ENCODE measurements at places on chromosomes 7 and 10.

- no peak for DNase-seq
Measured at GRCh38 chr10:8595140-8595539, 540.7 kb downstream of the GATA3 start.

- DNase-seq: no peak
Measured at GRCh38 chr10:132519382-132520176, 18.0 kb upstream of the INPP5A start.

- DNase-seq: no peak
Measured at GRCh38 chr7:30163231-30163894, 28.6 kb downstream of the MTURN start.

DNA sequence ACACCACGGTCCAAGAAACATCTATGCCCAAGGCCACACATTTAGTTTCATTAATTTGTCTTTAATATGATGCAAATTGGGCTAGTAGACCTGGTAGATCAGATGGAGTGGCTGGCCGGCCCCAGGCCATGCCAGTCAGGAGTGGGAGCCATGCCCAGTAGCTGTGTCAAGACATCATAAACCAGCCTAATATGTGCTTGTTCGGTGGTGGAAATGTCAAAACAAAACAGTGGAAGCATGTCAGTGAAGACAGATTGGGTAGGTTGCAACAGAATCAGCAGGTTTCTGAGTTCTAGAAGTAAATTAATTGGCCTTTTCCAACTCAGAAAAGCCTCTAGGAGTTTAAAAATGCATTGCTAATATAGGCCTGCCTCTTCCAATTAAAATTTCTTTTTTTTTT lies 124.7 kb downstream of the NRP1 start:
- DNase-seq: no peak

DNA sequence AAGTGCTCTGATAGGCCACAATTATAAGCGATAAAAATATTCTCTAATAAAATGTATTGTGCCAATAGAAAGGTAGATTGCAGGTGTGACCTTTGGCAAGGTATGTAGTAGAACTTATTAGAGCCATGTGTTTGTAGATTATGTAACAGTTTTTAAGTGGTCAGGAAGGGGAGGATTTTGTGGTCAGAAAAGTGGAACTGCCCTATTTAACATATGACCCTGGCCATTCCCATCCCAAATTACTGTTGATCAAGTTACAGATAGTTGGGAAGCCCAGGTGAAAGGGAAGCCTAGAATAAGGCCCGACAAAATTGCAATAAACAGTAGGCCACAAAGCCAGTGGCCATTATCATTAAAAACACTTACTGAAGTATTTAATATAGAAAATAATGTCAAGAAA lies 89.2 kb downstream of the SPAG6 start:
- DNase-seq: no peak

- DNase-seq: no peak
Measured at GRCh38 chr10:9091530-9092093, 1037.1 kb downstream of the GATA3 start.

GRCh38 chr10:36675458-36675880 lies 449.9 kb upstream of the ANKRD30A start:
- peak; percentile 61 for DNase-seq

GRCh38 chr7:70598976-70599375 lies 533.0 kb upstream of the GALNT17 start:
- peak; percentile 24 for DNase-seq

DNA sequence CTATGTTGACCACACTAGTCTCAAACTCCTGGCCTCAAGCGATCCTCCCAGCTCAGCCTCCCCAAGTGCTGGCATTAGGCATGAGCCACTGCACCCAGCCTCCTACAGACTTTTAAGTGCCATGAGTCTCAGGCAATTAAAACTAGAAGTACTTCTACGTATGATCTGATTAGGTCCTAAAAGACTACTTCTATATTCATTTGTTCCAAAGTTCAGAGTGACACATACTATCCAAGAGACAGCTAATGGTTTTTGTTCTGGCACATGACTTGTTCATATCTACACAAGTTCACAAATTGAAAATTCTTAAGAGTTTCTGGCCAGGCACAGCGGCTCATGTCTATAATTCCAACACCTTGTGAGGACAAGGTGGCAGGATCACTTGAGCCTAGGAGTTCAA lies 11.7 kb downstream of the ARHGAP19 start:
- no peak for DNase-seq

- DNase-seq: peak; percentile 32
Measured at GRCh38 chr7:126574276-126575250, 678.2 kb downstream of the GRM8 start.

DNA sequence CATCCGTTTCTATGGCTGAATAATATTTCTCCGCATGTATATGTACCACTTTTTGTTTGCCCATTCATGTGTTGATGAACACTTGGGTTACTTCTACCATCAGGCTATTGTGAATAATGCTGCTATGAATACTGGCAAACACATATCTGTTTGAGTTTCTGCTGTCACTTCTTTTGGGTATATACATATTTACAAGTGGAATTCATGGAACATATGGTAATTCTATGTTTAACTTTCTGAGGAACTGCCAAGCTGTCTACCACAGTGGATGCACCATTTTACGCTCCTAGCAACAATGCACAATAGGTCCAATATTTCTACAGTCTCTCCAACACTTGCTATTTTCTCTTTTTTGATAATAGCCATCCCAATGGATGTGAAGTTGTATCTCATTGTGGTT lies 5.5 kb upstream of the ZNF488 start:
- no peak for DNase-seq

- DNase-seq: no peak
Measured at GRCh38 chr7:72223351-72223750, 188.8 kb downstream of the CALN1 start.

DNA sequence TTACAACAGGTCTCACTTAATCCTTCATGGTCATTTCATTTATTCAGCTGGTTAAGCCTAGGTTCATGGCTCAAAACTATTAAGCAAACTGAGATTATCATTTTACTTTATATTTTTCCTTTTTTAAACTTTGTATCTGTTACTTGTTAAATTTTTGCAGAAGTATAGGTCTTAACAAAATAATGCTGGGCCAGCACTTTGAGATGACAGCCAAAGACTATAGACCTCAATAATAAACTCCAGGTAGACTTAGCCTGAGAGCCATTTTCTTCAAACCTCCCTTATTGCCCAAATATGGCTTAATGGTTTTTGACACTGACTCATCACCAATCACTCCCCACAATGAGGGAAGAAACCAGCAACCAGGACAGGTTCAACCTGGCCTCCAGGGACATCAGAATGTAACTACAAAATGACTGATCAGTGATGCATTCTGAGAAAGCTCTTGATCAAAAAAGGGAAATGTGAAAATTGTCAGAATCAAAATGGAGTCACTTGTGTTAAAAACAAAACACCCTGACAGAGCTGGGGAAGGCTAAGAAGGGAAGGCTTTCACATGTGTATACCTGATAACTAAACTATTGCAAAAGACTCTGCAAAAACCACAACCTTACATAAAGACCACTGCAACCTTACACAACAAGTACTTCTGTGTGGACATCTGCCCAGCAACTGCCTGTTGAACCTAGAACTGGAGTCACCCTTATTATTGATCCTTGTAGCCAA lies 2.1 kb upstream of the CCDC126 start:
- peak; percentile 85 for DNase-seq

GRCh38 chr10:60114765-60115586 lies 208.6 kb upstream of the CCDC6 start:
- DNase-seq: peak; percentile 65

DNA sequence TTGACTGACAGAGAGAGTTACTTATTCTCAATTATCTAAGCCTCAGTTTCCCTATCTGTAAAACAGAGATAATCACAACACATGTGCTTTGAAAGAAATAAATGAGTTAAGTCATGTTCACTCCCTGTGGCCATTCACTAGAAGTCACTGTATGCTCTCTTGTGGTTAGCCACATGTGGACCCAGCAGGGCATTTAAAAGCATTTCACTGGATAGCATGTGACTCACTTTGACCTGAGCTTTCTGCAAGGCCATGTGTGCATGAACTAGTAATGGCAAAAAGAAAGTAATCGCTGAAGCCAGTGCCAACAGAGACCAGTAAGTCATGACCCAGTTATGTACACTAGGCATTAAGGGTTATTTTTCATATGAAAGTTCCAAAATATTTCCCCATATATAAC lies 557.0 kb upstream of the IGFBP3 start:
- DNase-seq: peak; percentile 68

- DNase-seq: no peak
Measured at GRCh38 chr7:131648491-131648890, 92.1 kb upstream of the PODXL start.

- no peak for DNase-seq
Measured at GRCh38 chr10:61076572-61077114, 132.7 kb upstream of the RHOBTB1 start.

- DNase-seq: no peak
Measured at GRCh38 chr7:75757860-75758259, 14.2 kb downstream of the CCL26 start.

- DNase-seq: no peak
Measured at GRCh38 chr7:47550788-47551470, 31.0 kb downstream of the TNS3 start.

GRCh38 chr7:110090110-110090820 lies 1000.7 kb upstream of the LRRN3 start:
- peak; percentile 22 for DNase-seq

DNA sequence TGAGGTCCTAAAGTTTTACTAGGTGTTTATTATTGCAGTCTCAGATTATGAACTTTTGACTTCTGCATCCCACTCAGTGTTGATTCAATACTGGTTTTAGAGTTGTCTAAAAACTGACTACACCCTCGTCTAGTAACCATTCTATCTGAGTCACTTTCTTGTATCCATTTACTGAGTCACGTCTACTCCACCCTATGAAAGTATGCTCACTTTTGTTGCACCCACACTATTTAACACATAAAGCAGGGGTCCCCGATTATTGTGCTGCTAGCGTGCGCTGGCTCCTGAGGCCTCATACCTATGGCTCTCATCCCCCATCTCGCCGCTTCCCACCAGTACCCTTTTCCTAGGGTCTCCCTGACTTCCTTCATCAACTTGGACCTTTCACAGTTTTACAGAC lies 2.0 kb downstream of the SAMD9 start:
- DNase-seq: peak; percentile 24

DNA sequence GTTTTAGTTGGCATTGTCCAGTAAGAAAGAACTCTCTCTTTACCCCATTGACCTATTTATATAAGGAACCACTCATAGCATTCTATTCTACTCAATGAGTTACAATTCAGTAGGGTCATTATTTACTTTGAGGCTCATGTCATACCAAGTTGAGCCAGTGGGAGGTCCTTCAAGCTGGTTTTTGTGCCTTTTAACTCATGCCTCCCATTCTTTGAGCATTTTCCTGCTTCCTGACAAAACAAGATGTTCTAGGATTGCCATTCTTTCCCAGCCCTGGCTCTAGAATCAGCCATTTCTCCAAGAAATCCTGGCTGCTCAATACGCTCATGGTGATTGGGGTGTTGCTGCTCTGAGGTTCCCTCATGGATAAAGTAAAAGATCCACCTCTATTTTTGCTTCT lies 250.1 kb downstream of the ABCA13 start:
- no peak for DNase-seq

- DNase-seq: peak; percentile 57
Measured at GRCh38 chr10:46525824-46526681, 30.4 kb downstream of the GPRIN2 start.

- DNase-seq: no peak
Measured at GRCh38 chr7:71705901-71706596, 574.1 kb downstream of the GALNT17 start.

DNA sequence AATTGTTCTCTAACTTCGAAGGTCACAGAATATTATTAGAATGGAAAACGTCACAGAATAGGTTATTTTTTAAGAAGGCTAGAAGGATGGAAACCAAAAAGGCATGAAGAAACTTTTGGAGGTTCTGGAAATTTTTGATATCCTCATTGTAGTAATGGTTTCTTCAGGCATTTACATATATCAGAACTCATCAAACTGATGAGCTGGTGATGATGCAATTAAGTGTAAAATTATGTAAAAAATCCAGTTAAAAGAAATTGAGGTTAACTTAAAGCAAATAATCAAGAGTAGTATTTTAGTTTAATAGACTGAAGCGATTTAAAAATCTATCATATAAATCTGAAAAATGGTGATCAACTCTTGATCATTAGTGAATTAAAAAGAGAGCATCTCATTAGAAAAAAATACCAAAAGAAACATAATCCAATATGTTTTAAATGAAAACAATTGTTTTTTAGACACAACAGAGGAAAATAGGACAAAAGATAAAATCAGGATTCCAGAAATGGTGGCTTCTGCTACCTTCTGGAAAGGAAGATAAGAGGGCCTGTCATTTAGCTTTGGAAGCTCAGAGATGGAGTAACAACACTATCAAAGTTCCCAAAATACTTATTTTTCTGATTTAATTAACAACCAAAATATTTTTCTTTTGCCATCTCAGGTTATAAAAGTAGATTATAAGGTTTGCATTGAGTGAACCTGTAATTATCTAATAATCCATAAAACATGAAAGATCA lies 9.8 kb downstream of the PSMA2 start:
- no peak for DNase-seq

GRCh38 chr10:131430716-131431412 lies 119.3 kb upstream of the TCERG1L start:
- DNase-seq: no peak

GRCh38 chr7:54846273-54846672 lies 87.3 kb upstream of the SEC61G start:
- peak; percentile 67 for DNase-seq

GRCh38 chr10:125079091-125079600 lies 81.2 kb downstream of the CTBP2 start:
- no peak for DNase-seq

- no peak for DNase-seq
Measured at GRCh38 chr10:5515948-5516761, 8.6 kb upstream of the CALML3 start.

DNA sequence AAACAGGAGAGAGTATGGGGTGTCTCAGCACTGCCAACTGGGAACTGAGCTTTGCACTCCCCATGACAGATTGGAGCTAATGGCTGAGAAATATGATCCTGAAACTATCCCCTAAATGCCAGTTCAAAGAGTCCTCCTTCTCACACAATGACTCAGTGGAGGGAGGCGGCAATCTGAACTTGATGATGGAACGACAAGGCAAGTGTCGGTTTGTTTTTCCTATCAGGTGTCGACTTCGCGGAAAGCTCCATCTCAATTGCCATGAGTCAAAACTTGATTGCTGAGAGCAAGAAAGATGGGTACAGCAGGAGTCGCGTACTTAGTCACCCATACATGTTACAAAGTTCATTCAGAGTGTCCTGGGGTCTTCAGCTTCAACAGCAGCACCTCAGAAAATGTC lies 52.5 kb downstream of the NPY start:
- DNase-seq: no peak

GRCh38 chr10:104501864-104502579 lies 139.1 kb upstream of the SORCS3 start:
- DNase-seq: no peak
